ENCODE measurements at places on chromosomes 6 and 20.

- DNase-seq, result no peak
Measured at GRCh38 chr6:136921381-136921935, 643 bp upstream of the SLC35D3 start.

- no peak for DNase-seq
Measured at GRCh38 chr20:3680701-3681351, 984 bp downstream of the ADAM33 start.

GRCh38 chr6:6046716-6047115, 40.0 kb upstream of the NRN1 start:
- no peak for DNase-seq

DNA sequence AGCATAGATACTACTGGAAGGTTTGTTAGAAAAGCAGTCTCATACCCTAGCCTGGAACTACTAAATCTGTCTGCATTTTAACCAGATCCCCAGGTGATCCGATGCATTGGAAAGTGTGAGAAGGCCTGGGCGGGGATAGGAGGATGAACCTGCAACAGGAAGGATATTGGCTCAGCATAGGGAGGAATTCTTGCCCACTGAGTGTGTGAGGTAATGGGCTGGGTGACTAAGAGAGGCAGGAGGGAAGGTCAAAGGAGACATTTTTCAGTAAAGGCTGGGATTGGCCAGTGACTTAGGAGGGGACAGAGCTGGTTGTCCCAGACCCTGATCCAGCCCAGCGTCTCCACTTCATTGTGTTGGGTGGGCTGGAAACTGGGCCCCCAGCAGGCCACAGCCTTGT, 191.0 kb upstream of the LRFN2 start:
- no peak for DNase-seq

DNA sequence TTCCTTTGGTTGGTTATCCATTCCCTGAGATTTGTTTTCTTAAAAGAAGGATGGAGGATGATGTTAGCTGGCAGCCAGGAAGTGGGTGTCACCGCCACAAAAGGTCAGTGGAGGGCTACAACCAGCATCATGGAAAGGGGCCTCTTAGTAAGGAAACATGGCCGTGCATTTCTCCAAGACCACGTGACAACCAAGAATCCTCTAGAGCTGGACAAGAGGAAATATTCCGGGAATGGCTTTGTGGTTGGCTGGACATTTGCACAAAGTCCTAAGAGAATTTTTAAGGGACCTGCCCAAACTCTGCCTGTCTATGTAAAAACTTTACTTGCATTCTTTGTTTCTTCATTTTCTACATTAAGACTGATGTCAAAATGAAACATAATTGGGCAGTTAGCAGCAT, 399.9 kb upstream of the MARCKS start:
- peak; percentile 88 for DNase-seq

Measured in non-pigmented ciliary epithelial cell (primary cell).